Left ventricle myocardium inferior (tissue), 1 donor: ENCODE measurements at places on chromosomes 12 and 14.

GRCh38 chr12:93634416-93634815 is 42.8 kb upstream of the CRADD start:
- no peak for DNase-seq

DNA sequence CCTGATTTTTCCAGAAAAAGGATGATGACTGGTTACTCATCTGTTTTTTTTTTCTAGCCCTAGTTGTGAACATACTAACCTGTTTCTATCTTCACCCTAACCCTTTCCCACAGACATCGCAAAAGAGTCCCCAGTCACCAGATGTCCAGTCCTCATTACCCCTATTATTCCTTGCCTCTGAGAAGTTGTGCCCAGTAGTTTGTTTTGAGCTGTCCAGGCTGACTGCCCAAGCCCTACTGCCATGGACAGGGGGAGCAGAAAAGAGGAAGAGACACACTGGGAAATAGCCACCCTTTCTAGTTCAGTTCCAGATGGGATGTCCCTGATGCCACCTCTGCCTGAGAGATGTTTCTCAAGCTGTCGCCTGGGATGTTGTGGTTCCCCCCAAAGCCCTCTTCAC is 13.8 kb upstream of the CELA1 start:
- no peak for DNase-seq

GRCh38 chr14:94893411-94894160 is 123.7 kb upstream of the GSC start:
- no peak for DNase-seq

- no peak for DNase-seq
These were observed 19.7 kb upstream of the TMED10 start for GRCh38 chr14:75196064-75196463.

GRCh38 chr12:116425256-116426193 is 133.7 kb upstream of the MAP1LC3B2 start:
- DNase-seq, result no peak

- DNase-seq, result no peak
These were observed 107.2 kb downstream of the DUSP6 start for GRCh38 chr12:89245090-89245489.

DNA sequence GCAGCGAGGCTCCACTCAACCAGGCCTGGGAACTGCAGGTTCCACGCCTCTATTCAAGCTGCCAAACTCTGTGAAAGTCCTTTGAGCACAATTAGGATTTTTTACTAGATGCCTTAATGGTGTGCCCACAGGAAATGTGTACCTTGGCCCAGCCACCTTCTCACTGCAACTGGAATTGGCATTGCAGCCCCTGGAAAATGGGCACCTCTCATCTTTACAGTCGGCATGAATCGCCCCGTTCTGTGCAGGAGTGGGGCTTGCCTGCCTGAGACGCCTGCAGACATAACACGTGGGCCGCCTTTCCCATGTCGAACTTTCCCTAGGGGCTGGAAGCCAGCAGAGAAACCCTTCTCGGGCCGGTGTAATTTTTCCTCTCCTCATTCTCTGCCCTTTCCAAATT is 42.0 kb upstream of the ELK3 start:
- no peak for DNase-seq
